Stimulated activated CD8-positive, alpha-beta memory T cell treated with anti-CD3 and anti-CD28 coated beads, Interleukin-7, amount 100 ng/mL, for 1 hour (primary cell): ENCODE measurements at places on chromosomes 3 and 15.
A peak's percentile ranks its signal among the peaks of the same experiment; 100 is the strongest.

DNA sequence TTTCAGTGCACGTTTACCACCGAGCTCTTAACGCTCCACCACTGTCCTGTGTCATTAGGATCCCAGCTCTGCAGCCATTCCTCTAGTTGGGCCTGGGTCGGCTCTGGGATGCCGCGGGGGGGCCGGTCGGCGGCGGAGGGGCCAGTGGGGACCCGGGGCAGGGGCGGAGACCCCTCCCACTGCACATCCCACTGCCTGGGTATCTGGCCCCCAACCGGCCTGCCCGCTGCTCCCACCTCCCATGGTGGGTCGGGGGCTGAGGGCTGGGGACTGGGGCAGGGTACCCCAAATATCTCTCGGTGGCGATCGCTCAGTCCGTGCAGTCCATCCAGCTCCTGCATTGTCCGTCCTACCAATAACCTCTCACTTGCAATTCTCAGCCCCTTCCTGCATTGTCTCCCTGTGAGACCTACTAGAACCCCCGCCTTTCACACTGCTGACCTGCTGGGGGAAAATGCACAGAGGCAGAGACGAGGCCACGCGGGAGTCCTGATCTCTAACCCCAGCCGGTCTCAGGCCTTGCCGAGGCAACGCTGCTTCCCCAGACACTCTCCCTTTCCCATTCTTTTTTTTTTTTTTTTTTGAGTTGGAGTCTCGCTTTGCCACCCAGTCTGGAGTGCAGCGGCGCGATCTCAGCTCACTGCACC lies 24.0 kb upstream of the MUC20 start:
- DNase-seq: no peak

DNA sequence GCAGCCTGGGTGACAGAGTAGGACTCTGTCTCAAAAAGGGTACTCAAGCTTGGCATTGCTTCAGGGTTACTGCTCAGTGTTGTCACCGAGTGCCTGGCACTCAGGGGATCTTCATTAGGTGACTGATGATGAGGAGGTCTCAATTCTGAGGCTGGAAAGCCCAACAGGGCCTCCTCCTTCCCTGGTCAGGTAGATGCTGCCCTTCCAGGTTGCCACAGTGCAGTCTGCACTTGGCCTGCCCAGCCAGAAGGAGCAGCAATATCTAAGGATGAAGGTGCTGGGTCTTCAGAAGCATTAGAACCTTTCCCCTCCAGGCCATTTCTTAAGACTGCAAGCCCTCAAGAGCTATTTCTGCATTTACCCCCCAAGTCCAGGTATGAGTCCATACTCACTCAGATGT lies 42.0 kb downstream of the PGPEP1L start:
- no peak for DNase-seq

DNA sequence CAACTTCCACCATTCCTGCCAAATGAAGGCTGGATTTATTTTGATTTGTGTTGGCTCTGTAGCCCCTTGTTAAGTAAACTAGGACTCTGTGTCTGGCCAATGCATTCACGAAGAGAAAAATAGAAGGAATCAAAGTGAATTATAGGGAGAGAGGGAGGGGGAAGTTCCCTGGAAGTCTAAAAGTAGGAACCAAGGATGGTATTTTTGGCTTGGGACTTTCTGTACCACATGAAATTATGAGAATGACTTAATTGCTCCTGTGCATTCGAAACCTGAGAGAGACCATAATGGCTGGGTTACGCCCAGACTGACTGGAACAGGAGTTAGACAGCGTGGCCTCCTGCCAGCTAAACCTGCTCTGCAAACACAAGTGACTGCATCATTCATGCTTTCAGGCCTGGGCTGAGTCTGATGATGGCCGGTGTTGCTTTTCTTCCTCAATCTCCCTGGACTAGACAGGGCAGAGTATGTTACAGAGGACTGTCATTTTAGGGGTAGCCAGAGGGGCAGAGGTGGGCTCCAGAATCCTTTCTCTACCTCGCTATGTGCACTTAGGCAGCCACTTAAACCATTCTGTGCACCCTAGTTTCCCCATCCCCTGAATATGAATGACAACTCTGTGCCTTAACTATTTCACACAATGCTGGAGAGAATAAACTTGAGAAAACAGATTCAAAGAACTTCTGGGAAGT lies 58.9 kb downstream of the MYO1E start:
- DNase-seq: no peak

DNA sequence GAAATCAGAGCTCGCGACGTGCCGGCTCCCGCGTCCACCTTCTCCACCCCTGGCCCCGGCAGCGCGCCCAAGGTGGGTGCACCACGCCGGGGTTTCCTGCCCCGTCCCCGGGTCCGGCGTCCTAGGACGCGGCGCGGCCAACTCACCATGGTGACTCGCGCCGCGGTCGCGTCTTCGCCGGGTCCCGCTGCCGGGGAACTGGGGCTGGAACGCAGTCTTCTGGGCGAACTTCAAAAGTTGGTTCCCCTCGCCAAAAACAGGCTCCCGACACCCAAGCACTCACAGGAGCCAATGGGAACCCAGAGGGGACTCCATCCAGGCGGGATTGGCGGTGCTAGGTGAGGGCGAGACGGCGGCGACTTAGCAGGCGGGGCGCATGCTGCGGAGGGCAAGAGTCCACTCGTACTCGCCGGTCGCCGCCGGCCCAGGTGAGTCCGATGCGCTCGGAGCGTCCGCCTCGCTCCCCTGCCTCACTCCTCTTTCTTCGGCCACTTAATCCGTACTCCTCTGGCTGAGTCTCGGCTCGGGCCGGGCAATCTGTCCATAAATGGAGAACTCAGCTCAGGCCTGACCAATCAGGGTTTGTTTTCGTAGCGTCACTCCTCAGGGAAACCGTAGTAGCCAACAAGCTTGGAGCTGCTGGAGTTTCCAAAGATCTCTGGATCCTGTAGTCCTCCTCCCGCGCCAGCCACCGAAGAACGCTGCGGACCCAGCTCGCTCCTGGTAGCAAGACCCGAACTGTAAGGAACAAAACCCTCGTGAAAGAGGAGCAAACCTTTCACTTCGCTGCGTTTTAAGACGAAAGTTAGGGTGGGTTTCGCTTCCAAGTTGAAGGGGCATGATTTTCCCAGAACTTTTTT lies at the start of gene MYO1E:
Gene MYO1E, minus strand, starts transcription at position 520 of the 860 bp plus-strand sequence. Its CDS starts 371 bp downstream, at position 149.
- DNase-seq: peak; percentile 5

- no peak for DNase-seq
Measured at GRCh38 chr3:186700267-186700666, 16.9 kb upstream of the KNG1 start.

- DNase-seq: no peak
Measured at GRCh38 chr3:16425398-16426028, 88.0 kb downstream of the RFTN1 start.

- DNase-seq: no peak
Measured at GRCh38 chr3:159062734-159063410, 261.0 kb downstream of the MFSD1 start.

DNA sequence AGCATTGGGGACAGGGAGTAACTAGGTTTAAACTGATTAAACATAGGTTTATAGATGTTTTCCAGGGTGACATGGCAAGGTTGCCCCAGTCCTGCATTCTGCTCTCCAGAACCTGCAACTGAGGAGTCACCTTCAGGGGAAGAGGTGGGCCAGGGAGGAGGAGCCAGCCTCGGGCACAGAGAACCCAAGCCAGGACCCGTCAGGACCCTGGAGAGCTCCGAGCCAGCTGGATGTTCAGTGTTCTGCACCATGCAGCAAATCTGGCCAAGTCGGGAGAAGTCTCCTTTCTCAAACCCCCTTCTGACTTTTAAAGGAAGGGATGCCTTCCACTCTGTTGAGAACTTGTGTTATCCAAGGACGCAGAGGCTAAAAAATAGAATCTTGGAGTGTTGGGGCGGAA lies 62.1 kb upstream of the SLC6A11 start:
- DNase-seq: no peak

DNA sequence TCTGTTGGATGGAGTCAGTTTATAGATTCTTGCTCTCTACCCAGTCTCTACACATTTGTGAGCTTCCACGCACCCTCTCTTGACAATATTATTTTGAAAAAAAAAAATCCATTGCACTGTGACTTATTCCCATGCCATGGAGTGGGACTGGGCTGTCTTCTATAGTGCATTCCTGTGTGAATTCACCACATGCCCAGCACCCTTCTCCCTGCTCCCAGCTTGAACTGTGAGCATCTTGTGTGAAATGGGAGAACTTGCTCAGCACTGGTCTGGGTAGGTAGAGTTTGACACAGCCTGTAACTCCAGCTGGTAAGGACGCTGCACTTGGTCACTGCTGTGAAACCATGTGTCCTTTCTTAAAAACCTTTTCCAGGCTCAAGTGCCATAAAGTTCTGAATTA lies 91.9 kb downstream of the ARNT2 start:
- no peak for DNase-seq

- no peak for DNase-seq
Measured at GRCh38 chr3:156187146-156187769, 66.9 kb downstream of the KCNAB1 start.

- no peak for DNase-seq
Measured at GRCh38 chr3:145767909-145768308, 393.1 kb downstream of the PLOD2 start.

- DNase-seq: no peak
Measured at GRCh38 chr15:27418726-27419125, 447.7 kb downstream of the GABRG3 start.

- DNase-seq: no peak
Measured at GRCh38 chr3:148873270-148873927, 8.3 kb downstream of the CPA3 start.

DNA sequence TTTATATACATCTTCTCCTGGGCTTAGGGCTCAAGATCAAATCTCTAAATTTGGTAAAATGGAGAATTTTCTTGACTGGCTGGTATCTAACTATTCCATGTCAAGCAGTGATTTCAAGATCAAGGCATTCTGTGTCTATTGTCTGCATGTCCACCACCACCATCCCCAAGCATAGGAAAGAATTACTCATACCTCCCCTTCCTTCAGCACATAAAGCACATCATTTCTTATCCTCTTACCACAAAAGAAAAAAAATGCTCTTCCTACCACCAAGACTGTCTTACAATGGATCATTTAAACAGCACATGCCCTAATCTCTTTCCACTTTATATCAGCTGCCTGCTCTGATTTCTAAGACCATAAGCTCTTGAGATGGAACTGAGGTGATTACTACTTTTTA lies 470.5 kb upstream of the THBS1 start:
- DNase-seq: no peak

GRCh38 chr3:56951366-56951765 lies 109.1 kb upstream of the SPATA12 start:
- DNase-seq: no peak

- no peak for DNase-seq
Measured at GRCh38 chr15:60840306-60840702, 361.4 kb upstream of the ICE2 start.

DNA sequence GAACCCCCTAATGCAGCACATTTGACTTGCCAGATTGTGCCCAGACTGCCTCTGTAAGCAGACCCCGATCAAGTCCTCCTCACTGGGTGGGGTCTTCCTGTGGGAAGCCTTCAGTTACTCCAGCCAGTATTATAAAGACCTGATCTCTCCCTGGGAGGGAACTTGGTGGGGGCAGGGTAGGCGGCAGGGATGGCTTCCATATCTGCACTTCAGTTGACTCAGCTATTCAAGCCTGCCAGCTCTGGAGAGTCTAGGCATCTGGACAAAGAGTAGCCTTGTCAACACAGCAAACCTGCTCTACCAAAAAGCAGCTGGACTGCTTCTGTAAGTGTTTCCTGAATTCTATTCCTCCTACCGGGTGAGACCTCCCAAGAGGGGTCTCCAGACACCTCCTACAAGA lies 21.0 kb upstream of the SLC25A38 start:
- DNase-seq: no peak

GRCh38 chr15:55555089-55555488 lies 33.1 kb downstream of the PYGO1 start:
- no peak for DNase-seq

DNA sequence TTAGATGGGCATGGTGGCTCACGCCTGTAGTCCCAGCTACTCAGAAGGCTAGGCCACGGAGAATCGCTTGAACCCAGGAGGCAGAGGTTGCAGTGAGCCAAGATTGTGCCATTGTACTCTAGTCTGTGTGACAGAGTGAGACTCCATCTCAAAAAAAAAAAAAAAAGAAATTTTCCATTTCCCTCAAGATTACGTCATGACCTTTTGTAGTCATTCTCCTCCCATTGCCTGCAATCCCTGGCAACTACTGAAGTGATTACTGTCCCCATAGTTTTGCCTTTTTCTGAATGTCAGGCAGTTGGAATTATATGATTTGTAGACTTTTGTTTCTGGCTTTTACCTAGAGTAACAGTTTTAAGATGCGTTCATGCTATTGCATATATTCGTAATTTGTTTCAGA lies 28.0 kb downstream of the WDR76 start:
- no peak for DNase-seq

DNA sequence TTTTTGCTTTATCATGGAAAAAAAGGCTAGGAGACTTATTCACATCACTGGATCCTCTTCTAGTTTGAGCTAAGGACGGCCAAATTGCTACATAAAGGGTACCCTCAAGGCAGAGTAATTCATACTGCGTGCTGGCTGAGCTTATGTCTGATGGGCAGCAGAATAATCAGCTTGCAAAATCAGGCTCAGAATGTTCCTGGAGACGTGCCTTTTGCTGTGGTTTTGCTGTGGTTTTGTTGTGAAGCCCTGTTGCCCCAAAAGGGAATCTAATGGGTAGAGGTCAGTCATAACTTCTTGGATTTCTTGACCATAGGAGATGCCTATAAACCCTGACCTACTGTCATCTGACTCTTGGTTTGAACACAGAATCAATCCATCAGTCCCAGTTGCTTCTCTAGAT lies 189.9 kb downstream of the SOX2 start:
- no peak for DNase-seq

GRCh38 chr3:143242101-143242500 lies 122.5 kb downstream of the CHST2 start:
- DNase-seq: no peak

GRCh38 chr3:107833043-107833442 lies 257.8 kb downstream of the CD47 start:
- DNase-seq: no peak

DNA sequence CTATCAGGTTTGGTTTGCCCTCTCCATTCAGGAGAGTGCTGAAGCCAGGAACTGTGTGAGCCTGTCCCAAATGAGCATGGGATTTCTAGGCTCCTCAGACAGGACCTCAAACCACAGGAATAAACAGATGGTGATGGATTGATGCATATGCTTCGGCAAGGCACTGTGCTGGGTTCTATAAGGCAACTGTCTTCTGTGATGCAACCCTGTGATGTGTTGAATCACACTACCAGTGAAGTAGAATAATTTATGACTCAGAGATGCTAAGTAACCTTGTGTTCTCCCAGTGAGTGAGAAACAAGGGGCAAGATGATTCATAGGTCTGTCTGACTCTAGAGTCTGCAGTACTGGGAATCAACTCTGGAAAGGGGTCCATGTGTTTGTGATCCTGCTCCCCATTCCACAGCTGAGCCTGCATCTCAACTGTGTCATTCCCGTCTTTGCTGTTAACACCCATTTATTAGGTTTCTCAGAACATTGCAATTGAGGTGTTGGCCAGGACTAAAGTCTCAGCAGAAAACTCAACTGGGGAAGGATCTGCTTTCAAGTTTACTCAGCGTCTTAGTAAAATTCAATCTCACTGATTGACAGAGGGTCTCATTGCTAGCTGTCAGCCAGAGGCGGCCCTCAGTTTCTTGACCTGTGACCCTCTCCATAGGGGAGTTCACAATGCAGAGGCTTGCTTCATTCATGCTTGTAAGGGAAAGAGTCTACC lies 510.1 kb upstream of the CFAP20DC start:
- no peak for DNase-seq
